ENCODE measurements at places on chromosomes 11 and 22.

DNA sequence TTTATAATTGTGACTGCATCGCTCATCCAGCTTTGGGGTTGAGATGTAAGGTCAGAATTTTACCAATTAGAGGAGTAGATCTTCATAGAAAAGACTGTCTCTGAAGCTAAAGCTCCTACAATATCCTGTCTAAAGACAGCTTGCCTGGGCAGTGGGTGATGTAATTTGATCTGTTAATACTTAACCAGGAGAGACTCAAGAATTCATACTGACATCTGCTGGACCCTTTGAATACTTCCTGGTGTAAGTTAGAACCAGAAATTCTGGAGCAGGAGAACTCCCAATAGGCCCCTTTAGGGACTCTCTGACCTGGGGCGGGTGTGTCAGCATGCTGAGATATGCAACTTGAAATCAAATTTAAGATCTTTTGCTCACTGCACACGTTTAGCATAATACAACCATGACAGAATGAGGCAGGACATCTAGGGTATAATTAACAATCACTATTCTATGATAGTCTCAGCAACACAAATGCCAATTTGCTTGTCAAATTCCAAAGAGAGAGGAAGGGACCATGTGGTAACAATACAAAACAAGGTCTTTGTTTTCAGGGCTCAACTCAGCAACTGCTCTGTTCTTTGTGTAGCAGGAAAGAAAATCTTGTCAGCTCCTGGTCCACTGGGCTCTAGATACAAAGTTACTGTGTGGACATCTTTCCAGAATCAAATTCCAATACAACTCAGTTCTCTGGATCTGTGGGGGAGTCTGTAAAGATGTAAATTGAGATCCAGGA is 143.9 kb downstream of the INSC start:
- DNase-seq, result no peak

GRCh38 chr22:26426924-26427323 is 2.1 kb upstream of the ASPHD2 start:
- DNase-seq, result no peak

DNA sequence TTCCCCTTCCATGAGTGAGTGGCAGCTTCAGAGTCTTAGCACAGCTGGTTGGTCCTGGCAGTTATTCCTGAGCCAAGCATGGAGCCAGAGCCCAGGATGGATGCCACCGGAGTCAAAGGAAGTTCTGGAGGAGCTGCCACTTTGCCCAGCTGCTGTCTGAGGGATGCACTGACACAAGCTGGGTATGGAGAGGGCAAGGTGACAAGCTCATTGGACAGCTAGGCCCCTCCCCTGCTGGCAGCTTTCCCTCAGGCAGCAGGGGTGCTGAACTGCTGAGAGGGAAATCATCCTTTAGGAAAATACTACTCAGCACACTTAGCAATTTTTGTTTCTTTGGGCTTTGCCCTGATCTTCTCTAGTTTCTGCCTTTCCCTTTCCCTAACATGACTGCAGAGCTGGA is 99.3 kb upstream of the SESN3 start:
- no peak for DNase-seq

- DNase-seq, result no peak
Measured at GRCh38 chr22:42151924-42152635, 21.5 kb upstream of the CYP2D6 start.

- DNase-seq, result no peak
Measured at GRCh38 chr11:125082611-125083311, 19.7 kb downstream of the SLC37A2 start.

- DNase-seq, result no peak
Measured at GRCh38 chr11:129445226-129445625, 69.6 kb downstream of the BARX2 start.

DNA sequence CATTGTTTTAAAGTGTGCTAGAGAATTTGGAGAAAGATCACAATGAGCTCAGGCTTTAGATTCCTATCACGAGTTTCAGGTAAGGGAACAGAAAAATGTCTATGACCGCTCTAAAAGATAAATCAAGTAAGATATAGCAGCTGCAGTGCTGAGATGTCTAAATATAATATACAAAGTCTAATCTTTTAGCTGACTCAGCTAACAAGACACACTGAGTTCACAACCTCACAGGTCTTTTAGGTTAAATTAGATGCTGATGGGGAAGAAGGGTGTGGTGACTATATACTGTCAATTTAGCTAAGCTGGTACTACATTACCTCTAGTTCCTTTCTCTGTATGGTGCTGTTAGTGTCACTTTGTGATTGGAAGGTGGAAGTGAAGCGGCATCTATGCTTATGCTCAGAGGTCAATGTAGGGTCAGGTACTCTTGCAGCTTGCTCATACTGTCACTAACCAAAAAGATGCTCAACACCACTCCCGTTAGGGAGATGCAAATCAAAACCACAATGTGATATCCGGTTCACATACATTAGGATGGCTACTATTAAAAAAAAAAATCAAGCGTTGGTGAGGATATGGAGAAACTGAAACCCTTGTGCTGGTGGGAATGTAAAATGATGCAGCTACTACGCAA is 283.5 kb downstream of the SWAP70 start:
- DNase-seq, result no peak

Measured in activated naive CD4-positive, alpha-beta T cell (primary cell).